ENCODE measurements at places on chromosomes 4 and X.

- DNase-seq: no peak
Measured at GRCh38 chr4:27128443-27128842, 267.8 kb downstream of the STIM2 start.

- peak; percentile 72 for DNase-seq
Measured at GRCh38 chr4:113407409-113407808, 354.1 kb downstream of the CAMK2D start.

DNA sequence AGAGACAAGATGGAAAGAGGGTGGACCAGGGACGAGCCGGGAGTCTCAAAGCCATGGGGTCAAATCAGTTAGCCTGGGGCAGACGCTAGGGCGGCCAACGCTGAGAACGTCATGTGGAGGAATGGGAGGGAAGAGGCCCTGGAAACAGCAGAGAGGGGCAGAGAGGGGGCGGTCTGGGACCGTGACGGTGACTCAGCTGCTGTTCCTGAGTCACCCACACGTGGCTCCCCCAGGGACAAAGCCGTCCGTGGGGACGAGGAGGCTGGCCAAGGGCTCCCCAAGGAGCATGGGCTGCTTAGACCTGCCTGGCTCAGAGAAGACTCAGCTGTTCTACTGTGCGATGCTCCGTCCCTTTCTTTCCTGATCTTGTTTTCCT, 108.4 kb upstream of the LRPAP1 start:
- no peak for DNase-seq

GRCh38 chr4:18676526-18676915, 655.0 kb upstream of the LCORL start:
- DNase-seq: no peak

DNA sequence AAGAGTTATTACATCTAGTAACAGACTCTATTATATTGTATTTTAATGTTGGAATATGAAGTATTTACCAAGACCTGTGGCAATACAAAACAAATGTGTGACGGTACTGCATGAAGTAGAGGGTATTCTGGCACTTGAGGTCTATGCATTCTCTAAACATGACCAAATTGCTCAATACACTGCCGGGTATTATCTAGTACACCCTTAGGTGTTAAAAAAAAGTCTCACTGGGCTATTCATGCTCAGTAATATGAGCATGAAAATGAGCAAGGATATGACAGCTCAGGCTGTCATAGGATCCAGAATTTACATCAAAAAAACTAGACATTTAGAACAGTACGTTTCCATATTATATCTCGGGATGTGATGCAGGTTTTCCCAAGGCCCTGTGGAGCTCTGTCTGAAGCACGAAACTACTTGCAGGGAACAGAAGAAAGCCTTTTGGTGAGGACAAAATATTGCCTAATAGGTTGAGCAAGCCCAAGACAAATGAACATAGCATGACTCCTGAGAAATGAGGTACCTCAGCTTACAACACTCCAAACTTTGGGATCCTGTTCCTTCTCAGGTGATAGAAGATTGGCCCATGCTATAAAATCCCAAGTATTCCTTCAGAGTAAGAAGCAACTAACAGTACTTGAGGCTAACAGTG, 74.1 kb upstream of the MAOA start:
- no peak for DNase-seq

- DNase-seq: no peak
Measured at GRCh38 chr4:94368459-94368858, 25.8 kb upstream of the HPGDS start.

GRCh38 chr4:57405359-57405758, 295.2 kb upstream of the IGFBP7 start:
- DNase-seq: no peak

- no peak for DNase-seq
Measured at GRCh38 chrX:101564651-101565050, 14.3 kb downstream of the ARMCX1 start.

DNA sequence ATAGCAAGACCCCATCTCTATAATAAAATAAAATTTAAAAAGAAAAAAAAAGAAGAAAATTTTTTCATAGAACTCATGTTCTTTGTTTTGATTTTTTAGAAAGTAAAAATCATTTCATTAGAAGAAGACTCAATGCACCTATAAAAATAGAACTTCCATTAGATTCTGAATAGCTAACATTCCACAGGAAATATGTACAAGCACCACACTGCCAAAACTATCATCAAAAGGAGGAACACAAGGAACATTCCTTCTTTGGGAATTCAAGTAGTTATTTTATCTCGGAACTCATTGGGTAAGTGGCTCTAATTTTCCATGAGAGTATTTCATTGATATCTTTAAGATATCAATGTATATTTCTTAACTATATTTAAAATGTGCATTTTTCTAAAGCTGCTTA, 157.6 kb downstream of the CAMK2D start:
- DNase-seq: no peak

GRCh38 chr4:785332-786073, 40.4 kb downstream of the CPLX1 start:
- DNase-seq: no peak

DNA sequence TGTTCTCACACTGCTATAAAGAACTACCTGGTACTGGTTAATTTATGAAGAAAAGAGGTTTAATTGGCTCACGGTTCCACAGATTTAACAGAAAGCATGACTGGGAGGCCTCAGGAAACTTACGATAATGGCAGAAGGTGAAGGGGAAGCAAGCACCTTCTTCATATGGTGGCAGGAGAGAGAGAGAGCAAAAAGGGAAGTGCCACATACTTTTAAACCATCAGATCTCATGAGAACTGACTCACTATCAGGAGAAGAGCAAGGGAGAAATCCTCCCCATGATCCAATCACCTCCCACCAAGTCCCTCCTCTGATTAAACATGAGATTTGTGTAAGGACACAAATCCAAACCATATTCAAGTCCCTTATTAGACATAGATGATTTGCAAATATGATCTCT, 12.3 kb upstream of the RAP2C start:
- no peak for DNase-seq

DNA sequence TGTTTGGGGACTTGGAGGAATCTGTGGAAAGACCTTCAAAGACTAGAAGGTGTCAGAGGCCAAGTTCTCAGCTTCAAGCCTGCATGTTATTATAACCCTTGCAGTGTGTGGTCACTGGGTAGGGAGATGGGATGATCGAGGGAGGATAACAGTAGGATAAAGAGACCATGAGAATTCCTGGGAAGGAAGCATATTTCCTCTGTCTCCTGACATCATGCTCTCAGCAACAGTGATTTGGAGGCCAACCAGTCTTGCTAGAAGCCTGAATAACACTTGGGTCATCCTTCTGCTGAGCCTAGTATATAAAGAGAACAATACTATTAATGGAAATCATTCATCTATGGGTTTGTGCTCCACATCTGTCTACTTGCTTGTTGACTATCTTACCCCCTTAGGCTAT, 40.9 kb upstream of the ANXA3 start:
- DNase-seq: no peak

DNA sequence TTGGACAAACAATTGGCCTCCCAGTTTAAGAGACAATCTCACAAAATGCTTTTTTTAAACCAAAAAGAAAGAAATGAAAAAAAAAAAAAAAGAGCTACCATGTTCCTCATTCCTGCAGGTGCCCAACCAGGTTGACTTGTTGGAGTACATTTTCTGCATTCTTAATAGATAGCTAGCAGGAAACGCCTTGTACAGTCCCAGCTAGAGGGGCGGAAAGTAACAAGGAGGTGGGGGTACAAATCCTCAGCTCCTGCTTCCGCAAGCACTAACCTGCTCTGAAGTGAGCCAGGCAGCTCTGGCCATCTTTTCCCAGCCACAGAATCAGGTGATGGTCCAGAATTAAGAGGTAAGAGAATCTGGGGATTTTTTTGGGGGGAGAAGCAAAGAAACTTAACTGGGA, at the start of gene VGLL1:
VGLL1 (plus strand) TSS at position 265 of the 400 bp plus-strand sequence. CDS start 3,806 bp downstream, outside the sequence.
- no peak for DNase-seq

DNA sequence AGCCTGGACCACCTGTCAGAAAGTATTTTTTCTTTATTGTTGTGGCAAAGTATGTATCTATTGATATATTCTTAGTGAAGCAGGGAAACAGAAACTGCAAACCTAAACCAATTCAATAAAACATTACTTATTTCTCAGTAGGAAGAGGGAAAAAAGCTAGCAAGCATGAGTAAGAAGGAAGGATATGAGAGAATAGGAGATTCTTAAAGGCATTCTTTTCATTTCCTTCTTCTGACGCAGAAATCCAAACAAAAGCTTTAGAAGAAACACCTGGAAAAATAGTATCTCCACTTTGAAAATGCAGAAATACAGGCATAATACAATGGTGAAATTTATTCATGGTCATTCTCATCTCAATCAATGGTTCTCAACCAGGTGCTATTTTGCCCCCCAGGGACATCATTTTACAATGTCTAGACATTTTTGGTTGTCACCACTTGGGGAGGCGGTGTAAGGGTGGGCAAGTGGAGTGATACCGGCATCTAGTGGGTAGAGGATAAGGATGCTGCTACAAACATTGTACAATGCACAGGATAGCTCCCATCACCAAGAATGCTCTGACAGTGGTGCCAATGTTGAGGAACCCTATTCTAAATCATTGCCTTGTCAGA, 21.7 kb upstream of the ATXN3L start:
- peak; percentile 47 for DNase-seq

GRCh38 chr4:114272226-114272625, 292.8 kb upstream of the ARSJ start:
- DNase-seq: no peak

GRCh38 chrX:10095698-10096432, 60.9 kb upstream of the CLCN4 start:
- DNase-seq: no peak

DNA sequence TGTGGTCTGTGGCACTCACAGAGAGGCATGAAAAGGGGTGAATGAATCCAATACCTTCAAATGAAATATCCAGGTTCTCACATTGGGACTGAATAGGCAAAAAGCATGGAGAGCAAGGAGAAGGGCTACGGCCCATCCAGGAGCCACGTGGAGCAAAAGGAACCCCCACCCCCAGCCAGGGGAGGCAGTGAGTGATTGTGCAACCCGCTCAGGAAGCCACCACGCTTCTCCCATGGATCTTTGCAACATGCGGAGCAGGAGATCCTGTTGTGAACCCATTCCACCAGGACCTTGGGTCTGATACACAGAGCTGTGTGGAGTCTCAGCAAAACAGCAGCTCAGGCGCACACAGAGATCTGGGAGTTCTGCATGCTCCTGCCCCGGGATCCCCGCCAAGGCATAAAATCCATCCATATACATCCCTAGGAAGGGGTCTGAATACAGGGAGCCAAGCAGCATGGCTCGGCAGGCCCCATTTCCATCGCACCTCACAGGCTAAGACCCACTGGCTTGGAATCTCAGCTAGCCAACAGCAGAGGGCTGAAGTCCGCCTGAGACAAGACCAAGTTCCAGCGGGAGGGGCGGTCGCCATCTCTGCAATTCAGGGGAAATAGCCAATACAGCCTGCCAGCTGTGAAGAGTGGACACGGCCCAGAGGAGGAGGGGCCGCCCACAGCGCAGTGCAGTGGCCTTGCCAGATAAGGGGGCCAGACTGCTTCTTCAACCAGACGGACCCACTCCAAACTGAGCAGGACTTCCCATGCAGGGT, 80.2 kb downstream of the FGF16 start:
- DNase-seq: peak; percentile 4

DNA sequence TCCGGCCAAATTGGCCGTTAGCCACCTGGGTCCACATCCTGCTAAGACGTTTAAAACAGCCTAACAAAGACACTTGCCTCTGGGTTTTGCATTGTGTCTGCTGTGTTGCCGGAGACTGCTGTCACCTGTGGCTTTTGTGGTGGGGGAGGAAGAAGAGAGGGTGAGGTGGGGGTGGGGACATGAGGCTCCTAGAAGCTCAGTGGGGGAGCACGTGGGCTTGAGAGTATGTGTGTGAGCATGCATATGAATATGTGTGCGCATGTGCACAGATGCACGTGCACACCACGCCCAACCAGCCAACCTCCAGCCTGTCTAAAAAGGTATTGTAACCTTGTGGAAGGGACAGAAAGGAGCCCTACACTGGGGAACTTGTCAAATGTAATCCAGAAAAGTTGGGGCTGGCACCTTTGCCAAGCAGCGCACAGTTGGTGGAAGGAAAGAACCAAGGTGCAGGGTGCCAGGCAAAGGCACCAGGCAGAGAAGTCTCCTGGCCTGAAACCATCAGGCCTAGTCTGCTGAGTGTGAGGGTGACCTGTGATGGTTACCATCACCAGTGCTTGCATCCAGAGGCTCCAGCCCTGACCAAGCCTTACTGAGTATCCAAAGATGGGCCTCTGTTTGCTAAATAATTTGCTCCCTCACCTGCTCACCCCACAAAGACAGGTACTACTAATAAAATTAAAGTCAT, 10.1 kb upstream of the SASH3 start:
- no peak for DNase-seq

- no peak for DNase-seq
Measured at GRCh38 chr4:78688366-78688765, 87.8 kb upstream of the BMP2K start.

GRCh38 chr4:25857403-25857802, 5.4 kb downstream of the SEL1L3 start:
- no peak for DNase-seq

DNA sequence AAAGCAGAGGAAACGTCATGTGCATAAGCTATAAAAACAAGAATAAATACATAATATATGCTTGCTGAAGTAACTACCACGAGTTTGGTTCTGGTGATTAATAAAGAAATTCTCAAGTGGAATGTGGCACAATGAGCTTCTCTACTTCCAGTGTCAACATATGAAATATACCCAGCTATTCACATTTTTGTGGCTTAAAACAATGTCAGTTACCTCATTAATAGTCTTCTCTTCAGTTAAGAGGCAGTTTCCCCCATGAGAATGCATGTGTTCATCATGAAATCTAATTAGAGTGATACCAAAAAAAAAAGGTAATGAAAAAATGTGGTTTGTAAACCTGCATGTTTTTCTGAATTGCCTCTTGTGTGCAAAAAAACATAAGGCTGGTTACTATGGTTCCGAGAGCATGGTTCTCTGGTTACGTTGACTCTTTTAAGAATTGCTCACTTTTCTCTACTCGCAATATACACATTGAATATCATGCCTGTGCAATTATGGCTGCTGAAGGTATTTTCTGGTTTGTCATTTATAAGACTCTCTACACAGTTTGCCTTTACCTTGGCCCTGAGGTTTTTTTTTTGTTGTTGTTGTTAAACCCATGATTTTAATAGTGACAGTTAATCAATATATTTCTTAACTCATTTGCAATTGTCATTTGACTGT, 108.2 kb downstream of the PCDH7 start:
- no peak for DNase-seq

GRCh38 chrX:72121383-72121782, 10.3 kb downstream of the RTL5 start:
- DNase-seq: no peak

DNA sequence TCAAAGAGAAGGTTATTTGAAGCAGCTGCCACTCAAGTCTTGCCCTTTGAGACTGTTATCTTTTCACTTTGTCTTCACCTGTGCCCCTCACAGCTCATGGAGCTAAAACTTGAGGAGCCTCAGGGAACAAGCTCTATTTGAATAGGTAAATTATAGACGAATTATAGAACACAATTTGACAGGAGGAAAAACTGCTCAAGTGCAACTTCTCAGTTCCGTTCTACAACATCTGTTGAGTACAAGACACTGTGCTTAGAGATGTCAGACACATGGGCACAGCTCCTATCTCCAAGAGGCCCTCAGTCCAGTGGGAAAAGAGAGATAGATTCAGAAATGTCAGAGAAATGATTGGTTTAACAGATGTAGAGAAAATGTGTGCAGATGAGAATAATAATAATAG, 5.1 kb downstream of the PPP1R2C start:
- no peak for DNase-seq

- DNase-seq: no peak
Measured at GRCh38 chr4:7040765-7041164, 2.4 kb upstream of the TADA2B start.
